ENCODE measurements at places on chromosomes 2 and 18. TPM values are rescaled to one million over a fixed set of nuclear protein-coding genes. Genes with fewer than 3 reads are reported as not detected.

RAB6C gene
- not detected for total RNA-seq

FBXO48 gene
- total RNA-seq: 0.28 TPM

LYPD1 gene
- total RNA-seq: 3.9 TPM

RFX8 gene
- 2.0 TPM for total RNA-seq

TMEM163 gene
- not detected for total RNA-seq

ACADL gene
- 0.37 TPM for total RNA-seq

MC4R gene
- not detected for total RNA-seq

HOXD1 gene
- total RNA-seq: not detected

FBXO15 gene
- 1.1 TPM for total RNA-seq
